ENCODE measurements at places on chromosomes 3 and 15.

DNA sequence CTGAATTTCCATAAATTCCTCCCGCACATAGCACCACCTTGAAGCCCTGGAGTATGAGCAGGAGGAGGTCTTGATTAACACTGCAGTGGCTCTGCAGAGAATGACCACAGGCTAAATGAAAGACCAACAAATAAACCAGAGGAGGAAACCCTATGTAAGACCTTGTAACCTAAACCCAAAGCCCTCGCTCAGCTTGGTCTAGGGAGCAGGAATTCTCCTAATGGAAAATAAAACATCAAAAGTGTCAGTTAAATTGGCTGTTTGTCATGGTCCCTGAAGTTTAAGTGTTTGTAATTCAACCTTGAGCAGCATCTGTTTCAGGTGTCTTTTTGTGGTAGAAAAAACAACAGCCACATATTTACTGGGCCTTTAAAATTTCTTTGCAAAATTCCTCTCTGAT, 9.2 kb upstream of the UBE2Q2 start:
- H3K4me3 ChIP-seq: no peak overlapping the region
- H3K27ac ChIP-seq: no peak overlapping the region
- no peak for DNase-seq
- no peaks in the 10 kb centered on the region for H3K36me3 ChIP-seq
- no peaks in the 10 kb centered on the region for H3K27me3 ChIP-seq

DNA sequence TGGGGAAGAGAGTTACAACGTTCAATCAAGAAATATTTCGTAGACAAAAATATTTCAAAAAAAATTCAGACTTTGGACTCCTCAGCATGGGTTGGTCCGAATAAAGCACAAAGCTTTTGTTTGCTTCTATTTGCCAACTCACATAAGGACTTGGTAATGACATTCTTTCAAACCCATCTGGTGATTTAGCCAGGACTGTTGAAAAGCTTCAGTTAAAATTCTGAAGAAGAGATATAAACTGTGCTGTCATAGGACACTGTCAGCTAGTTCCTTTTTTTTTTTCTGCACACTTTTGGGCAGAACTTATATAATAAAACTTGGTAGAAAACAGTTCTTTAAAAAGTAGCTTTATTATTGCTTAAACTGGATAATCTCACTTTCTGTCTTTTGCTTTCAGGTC, 660.8 kb upstream of the SGO1 start:
- no peak overlapping the region for H3K4me3 ChIP-seq
- H3K27me3 ChIP-seq: no peaks in the 10 kb centered on the region
- no peak overlapping the region for H3K27ac ChIP-seq
- no peaks in the 10 kb centered on the region for H3K4me1 ChIP-seq
- no peak for DNase-seq

- no peaks in the 10 kb centered on the region for H3K36me3 ChIP-seq
- H3K27me3 ChIP-seq: no peaks in the 10 kb centered on the region
- H3K4me3 ChIP-seq: no peak overlapping the region
- H3K27ac ChIP-seq: no peak overlapping the region
- no peak for DNase-seq
- H3K4me1 ChIP-seq: no peaks in the 10 kb centered on the region
Measured at GRCh38 chr3:64300790-64301423, 75.6 kb upstream of the PRICKLE2 start.

GRCh38 chr3:158792709-158793108, 9.1 kb upstream of the MFSD1 start:
- DNase-seq: no peak
- no peaks in the 10 kb centered on the region for H3K36me3 ChIP-seq

DNA sequence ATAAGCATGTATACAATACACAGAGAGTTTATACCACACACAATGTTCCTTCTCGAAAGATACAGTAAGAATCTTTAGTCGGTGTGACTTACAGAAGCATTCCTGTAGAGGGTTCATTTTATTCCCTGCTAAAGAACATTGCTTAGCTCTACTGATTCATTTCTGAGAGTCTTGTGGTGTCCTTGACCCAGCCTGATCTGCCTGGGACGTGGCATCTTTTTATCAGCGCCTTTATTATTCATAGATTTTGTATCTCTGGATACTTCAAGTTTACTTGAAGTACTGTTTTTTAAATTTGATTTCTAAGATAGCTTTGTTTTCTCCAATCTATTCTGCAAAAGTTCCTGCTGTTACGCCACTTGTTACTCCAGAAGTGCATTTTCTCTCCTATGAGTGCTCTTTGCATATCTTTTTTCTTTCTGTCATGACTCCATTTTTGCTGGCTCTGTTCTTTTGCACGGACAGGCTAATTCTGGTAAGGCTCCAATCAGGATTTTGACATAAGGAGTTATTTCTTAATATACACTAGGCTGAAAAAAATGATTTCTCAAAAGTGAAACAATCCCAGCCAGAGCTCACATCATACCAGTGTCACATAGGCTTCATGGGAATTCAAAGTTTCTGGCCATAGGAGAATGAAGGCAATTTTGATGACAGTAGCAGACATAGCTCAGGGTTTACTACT, 114.5 kb upstream of the TNIK start:
- H3K4me1 ChIP-seq: no peaks in the 10 kb centered on the region
- H3K27me3 ChIP-seq: peaks cover 18% of the 10 kb centered on the region
- H3K36me3 ChIP-seq: no peaks in the 10 kb centered on the region
- no peak overlapping the region for H3K4me3 ChIP-seq
- DNase-seq: no peak
